ENCODE measurements at places on chromosomes 6 and 20.

DNA sequence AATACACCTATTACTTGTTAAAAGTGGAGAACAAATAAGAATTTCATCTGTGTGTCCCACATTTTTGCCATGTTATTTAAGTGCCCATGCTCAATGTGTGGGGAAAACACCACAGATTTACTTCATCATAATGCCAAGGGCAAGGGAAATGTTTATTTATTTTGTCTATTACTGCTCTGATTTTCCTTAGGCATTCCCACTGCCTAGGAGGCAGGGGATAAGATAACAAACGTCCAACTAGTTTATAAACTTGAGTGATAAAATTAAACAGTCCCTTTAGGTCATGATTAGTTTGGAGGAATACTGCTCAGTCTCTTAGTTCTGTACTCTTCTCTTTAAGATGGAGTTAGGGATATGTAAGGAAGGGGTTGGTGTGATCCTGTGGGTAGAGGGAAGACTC lies 598.4 kb upstream of the MARCKS start:
- DNase-seq = no peak

DNA sequence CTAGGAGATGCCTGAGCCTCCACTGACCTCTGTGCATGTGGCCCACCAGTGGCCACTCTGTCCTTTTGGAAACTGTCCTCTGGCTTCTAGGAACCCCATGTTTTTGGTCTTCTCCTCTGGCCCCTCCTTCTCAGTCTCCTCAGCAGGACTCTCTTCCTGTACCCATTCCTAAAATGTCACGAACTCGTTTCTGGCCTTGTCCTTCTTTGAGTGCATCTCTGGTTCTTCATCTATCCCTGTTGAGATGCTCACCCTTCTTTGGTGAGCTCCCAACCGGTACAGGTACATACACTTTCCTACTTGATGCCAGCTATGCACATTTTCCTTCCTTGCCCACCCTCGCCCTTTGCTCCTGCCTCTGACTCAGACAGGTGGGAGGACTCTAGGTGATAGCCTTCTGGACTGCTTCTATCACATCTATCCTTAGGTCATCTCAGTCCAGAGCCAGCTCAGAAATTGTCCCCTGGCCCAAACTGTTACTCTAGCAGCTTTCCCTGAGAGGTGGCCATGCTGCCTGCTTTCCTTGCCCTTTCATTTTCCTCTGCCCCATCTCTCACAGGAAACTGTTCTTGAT lies 14.8 kb upstream of the NNAT start:
- no peak for DNase-seq

DNA sequence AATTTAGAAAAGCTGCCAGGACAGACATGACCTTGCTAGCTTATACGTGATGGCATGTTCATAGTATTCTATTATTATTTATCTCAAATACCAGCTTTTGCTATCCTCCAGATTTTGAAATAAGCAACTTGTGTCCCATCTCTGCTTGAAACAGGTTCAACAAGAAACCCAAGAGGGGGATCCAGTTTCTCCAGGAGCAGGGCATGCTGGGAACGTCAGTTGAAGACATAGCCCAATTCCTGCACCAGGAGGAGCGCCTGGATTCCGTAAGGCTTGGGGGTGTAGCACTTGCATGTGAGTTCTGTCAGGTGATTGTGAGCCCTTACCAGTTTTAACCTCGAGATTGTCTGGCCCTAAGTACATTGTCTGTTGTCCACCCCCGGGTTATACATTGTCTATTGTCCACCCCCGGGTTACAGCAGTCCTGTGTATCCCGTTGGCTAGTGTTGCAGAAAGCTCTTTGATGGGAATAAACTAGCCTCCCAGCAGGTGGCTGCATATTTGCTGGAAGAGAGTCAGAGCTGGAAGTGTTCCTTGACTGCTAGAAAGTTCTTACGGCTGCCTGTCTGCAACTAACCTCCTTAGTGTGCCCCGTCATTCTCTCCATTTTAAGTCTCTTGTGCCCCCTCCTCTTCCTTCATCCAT lies 61.4 kb upstream of the CSE1L start:
- no peak for DNase-seq

DNA sequence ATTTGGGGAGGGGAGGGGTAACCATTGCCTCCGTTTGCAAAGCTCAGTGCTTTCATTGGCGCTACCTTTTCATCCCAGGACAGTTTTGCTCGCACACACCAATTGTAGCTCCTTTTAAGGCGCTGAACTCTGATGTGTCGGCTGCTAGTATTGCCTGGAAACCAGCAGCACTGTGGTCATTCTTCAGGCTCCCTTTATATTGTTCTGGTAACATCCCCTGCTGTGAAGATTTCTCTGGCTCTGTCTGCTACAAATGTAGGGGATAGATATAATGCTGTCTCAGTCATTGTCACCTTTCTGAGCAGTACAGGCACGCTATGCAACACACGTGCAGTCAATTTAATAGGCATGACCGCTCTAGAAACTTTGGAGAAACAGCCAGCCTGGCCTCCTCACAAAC lies 172.9 kb upstream of the SASH1 start:
- no peak for DNase-seq

DNA sequence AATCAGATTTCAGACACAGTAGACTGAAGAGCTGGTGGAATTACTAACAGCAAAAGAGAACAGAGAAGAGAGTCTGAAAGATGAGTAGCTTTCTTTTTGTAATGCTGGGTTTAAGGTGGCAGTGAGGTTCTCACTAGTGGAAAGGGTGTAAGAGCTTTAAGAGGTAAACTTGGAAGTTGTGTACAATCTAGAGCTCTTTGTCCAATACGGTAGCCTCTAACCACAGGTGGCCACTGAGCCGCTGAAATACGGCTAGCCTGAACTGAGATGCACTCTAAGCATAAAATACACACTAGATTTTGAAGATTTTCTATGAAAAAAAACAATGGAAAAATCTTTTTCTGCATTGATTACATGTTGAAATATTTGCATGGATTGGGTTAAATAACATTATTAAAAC lies 4.0 kb downstream of the ELOVL2 start:
- DNase-seq = no peak

DNA sequence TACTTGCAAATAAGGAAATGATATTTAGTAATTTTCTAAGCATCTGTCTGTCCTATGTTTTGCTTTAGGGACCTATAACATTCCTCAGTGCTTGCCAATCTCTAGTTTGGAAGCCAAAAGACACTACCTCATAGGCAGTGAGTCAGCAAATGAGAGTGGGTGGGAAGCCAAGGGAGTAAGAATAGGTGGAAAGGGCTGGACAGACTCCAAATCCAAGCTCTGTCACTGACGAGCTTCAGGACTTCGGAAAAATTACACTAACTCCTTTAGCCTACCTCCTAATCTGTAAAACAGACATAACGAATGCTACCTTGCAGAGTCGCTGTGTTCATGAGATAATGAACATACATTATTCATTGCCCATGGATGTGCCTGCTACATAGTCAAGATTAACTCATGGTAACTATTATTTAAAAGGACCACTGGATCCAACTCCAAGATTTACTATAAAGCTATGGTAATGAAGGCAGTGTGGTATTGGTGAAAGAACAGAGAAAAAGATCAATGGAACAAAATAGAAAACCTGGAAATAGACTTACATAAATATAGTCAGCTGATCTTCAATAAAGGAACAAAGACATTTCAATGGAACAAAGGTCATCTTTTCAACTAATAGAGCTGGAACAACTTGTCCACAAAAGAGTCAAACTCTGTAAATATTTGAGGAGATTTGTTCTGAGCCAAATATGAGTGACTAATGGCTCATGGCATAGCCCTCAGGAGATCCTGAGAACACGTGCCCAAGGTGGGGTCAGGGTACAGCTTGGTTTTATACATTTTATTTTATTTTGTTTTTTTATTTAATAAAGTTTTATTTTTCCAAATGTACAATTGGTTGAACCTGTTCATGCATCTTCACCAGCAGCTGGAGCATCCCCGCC lies 64.1 kb downstream of the FAM50B start:
- peak; percentile 95 for DNase-seq

DNA sequence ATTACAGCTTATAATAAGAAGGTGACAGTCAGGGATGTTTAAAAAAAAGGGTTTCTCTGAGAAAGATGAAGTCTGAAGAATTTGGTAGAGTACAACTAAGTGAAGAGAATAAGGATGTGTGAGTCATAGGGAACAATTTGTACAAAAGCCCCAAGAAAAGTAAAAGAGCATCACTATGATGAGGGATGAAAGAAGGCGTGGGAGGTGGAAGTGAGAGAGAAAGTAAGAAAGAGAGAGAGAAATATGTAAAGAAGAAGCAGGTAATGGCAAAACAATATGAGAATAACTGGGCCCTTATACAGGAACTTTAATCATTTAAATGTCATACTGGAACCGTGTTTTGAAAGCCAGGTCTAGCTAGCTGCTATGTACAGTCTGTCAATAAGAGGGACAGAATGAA lies 179.4 kb downstream of the ASCC3 start:
- DNase-seq = no peak

- no peak for DNase-seq
These were observed 225.0 kb upstream of the TENT5A start for GRCh38 chr6:81977486-81977885.

GRCh38 chr20:64223526-64224067 lies 32.0 kb upstream of the PCMTD2 start:
- peak; percentile 19 for DNase-seq

DNA sequence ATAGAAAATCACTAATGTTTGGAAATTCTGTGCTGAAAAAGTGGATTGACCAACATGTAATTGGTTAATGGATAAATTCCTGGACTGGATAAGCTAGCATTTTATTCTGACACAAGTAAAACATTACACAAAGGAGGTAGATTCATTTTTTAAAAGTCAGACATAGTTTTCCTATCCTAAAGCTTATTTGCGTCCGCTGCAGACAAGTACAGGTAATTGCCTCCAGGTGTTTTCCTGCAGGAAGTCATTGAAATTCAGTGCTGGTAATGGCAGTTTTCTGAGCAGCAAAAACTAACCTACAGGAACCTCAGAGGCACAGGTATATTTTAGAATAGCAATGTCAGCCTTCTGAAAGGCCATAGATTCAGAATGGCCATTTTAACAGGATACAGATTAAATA lies 20.0 kb upstream of the HIVEP1 start:
- DNase-seq = no peak

- no peak for DNase-seq
These were observed 62.5 kb downstream of the METTL24 start for GRCh38 chr6:110295451-110296165.

- DNase-seq = no peak
These were observed 2.3 kb downstream of the SAMD10 start for GRCh38 chr20:63976980-63977738.

DNA sequence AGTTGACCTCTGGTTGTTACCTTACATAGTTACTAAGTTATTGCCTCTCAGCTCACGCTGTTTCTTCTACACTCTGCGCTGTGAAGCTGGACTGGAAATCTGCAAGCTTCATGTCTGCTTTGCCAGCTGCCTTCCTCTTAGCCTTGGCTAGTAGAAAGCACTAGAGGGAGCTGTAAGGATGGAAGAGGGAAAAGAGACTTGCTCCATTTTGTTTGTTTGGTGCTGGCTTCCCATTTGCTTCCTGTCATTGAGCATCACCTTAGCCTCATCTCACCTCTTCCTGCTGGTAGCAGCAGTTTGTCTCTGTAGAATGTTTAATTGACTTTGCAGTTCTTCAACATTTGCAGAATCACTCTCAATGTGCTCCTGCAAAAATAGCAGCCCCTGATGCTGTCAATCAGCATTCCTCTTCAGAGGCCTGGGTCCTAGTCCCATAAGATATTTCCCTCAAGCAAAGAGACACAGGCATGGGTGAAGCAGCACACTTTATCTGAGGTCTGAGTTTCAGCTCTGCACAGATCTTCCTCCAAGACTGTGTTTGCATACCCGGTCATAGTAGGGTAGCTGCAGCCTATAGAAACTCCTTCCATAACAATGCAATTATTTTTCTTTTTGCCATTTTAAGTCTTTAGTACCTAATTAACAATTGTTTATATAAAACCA lies 302.2 kb upstream of the EPHA7 start:
- no peak for DNase-seq

DNA sequence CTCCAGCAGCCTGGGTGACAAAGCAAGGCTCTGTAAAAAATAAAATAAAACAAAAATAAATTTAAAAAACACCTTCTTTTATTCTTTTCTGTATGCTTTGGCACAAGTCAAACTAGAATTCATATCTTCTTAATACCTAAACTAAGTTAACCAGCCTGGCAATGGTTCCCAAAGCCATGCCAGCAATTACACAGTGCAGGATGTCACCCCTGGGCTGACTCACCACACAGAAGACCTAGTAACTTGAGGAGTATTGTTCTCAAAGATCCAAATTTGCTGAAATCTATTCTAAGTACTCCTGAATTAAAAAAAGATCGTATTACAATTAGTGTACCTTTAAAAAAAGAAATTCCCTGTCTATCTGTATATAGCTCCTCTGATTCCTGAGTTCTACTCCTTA lies 162.7 kb upstream of the SGK1 start:
- DNase-seq = no peak

DNA sequence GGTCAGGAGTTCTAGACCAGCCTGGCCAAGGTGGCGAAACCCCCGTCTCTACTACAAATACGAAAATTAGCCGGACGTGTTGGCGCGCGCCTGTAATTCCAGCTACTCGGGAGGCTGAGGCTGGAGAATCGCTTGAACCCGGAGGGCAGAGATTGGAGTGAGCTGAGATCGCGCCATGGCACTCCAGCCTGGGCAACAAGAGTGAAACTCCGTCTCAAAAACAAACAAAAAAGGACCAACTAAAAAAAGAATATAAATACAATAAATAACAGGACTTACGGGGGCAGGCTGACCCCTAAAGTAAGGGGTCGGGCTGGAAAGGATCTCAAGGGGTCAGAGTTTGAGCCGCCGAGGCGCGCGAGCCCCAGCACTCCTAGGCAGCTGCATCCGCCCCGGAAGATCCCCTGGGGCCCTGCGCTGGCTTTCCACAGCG lies 509 bp upstream of the TPD52L2 start:
- DNase-seq = no peak

- no peak for DNase-seq
These were observed 15.8 kb upstream of the RNF182 start for GRCh38 chr6:13908955-13909381.

GRCh38 chr20:39019805-39020325 lies 57.7 kb downstream of the DHX35 start:
- no peak for DNase-seq

DNA sequence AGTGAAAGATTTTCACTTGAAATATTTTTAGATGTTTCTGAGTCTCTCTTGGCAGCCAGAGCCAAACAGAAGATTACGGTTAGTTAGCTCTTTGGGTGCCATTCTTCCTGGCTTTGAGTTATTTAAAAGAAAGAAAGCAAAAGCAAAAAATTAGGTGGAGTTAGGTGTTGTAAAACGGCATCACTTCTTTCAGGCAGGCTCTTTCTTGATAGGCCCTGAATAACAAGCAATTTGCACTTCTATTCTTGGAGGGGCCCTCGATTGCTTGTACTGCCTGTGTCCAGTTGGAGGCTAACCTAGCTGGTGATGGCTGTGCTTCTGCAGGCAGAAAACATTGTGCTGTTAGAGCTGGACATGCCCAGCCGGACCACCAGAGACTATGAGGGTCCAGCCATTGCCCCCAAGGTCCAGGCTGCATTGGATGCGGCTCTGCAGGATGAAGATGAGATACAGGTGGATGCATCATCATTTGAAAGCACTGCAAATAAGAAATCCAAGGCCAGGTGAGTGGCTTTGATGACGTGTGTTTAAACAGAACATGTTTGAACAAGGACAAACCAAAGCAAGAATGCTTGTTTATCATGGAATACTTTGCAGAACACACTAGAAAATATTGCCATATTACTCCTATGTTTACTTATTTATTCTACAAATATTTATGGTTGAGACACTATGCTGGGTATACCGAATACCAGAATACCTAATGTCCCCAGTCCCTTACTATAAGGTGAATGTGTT lies 28.1 kb upstream of the ASXL1 start:
- no peak for DNase-seq

Data from kidney epithelial cell (primary cell).